ENCODE measurements at places on chromosomes 3 and 15.

DNA sequence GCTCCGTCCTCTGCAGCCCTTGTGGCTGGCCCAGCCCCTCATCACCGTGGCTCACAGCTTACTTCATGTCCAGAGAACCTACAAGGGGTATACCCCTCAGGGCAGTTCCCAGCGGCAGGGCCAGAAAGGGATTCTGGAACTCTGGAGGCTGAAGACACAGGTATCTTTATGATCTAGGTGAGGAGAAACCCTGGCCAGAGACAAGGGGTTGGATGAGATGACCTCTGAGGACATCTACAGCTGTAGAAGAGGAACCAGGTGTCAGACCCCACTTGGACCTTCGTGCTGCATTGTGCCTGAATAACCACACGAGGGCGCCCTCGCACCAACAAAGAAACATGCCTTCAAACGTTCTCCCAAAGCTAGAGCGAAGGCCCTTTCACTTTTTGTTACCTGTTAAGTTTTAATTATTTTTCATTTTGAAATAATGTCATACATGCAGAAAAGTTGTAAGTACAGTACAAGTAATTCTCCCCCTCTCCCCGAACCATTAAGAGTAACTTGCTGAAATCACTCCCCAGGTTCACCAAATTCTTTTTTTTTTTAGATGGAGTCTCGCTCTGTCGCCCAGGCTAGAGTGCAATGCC, 118.7 kb upstream of the SMAD3 start:
- peak; percentile 56 for DNase-seq

DNA sequence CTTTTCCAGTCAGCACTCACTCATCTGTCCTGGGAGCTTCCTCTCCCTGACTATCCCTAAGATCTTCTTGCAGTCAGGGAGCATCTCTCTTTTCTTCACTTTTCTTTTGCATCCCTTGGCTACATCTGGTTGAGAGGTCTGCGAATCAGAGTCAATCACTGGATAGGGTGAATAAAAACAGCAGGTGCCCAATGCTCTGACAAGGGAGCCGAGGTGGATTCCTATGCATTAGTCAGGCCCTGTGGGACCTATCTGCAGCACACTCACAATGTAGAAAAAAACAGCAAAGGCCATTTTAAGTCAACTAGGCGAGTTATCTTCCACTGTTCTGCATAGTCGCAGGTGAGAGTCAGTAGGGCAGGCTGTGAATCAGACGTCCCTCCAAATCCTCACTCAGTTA, 35.5 kb downstream of the DZIP1L start:
- DNase-seq: no peak

DNA sequence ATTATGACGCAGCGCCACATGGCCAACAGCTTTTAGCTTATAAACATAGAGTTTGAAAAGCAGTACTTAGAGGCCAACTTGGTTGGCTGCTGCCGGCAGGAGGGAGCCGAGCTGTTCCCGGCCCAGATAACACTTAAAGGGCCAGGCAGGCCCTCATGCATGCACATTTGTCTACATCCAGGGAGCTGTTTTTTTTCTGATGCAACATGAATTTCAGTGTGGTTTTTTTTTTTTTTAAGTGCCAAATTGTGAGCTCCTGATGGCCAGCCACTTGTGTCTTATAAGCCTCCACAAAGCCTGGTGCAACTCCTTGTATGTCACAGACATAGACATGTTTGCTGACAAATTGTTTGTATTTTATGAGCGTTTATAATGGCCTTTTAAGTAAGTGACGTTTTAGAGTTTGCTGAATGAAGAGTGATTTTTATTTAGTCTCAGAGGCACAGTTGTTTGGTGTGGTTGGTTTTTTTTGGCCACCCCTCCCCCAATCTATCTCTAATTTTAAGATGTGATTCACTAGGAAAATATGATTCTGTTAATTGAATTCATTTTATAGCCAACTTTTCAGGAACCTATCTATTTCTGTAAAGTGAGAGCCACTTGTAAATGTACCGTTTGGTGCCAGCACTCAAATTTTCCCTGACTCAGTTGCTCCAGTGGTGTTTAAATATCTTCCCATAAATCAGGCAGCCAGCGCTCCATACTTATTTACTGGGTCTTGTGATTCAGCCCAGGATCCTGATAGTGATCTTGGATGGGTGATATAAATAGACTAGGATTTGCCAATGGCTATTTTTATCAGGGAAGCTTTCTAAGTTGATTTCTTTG, 134.3 kb downstream of the VGLL4 start:
- no peak for DNase-seq

GRCh38 chr15:94703596-94703995, 472.2 kb downstream of the MCTP2 start:
- DNase-seq: no peak

DNA sequence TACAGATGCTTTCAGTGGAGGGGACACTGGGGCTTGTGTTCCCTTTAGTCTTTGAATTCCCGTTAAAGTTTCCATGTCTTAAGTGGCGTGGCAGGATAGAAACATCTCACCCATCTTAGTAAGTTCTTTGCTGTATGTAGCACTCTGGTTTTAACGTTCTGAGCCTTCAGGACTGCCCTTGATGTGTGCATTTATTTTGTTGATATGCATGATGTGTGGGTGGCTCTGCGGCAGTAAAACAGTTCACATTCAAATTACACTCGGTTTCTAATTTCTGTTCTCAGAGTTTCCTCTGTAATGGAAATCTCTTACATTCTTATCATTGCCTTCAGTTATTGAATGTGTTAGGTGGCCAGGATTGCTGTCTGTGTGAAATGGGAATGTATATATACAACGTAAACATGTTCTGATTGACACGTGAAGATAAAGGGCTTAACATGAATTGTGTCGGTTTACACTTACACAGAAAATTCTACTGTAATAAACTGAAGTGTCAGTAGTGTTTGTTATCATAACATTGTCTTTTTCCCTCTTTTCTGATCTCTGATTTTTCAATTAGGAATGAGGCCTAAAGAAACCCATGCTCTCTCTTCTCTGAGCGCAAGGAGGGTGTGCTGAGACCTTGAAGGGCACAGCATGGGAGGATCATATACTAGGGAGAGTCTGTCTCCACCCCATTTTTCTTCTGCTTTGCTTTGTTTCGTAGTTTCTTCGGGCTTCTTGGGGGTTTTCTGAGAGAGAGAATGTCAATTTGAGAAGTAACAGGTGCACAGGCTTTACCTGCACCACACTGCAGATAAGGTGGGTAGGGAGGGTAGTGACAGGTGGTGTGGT, 51.5 kb downstream of the IGF1R start:
- DNase-seq: no peak

DNA sequence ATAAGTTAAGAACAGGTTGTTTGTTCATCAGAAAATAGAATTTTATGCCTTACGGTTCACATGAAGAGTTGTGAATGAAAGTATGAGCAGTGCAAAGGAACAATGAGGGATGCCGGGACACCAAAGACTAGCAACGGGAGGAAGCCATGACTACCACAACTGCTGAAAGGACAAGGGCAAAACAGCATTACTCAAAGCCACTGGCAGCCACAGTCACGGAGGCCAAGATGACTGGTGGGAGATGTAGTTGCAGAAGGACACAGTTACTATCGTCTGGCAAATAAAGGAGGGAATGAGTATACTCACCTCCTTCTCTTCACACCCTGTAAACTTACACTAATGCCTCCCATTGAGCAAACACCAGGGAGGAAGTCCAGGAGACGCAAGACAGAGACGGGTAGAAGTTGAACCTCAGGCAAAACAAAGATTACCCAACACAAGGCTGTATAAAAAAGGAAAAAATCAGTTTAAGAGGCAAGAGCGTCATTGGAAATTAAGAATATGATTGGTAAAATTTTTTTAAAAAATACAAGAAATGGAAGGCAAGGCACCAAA, 675.5 kb downstream of the FHIT start:
- no peak for DNase-seq

- peak; percentile 61 for DNase-seq
Measured at GRCh38 chr3:10164546-10165393, at the start of gene IRAK2. Gene IRAK2, plus strand, starts transcription at chr3:10164919. Its CDS starts 36 bp downstream, at chr3:10164955.

DNA sequence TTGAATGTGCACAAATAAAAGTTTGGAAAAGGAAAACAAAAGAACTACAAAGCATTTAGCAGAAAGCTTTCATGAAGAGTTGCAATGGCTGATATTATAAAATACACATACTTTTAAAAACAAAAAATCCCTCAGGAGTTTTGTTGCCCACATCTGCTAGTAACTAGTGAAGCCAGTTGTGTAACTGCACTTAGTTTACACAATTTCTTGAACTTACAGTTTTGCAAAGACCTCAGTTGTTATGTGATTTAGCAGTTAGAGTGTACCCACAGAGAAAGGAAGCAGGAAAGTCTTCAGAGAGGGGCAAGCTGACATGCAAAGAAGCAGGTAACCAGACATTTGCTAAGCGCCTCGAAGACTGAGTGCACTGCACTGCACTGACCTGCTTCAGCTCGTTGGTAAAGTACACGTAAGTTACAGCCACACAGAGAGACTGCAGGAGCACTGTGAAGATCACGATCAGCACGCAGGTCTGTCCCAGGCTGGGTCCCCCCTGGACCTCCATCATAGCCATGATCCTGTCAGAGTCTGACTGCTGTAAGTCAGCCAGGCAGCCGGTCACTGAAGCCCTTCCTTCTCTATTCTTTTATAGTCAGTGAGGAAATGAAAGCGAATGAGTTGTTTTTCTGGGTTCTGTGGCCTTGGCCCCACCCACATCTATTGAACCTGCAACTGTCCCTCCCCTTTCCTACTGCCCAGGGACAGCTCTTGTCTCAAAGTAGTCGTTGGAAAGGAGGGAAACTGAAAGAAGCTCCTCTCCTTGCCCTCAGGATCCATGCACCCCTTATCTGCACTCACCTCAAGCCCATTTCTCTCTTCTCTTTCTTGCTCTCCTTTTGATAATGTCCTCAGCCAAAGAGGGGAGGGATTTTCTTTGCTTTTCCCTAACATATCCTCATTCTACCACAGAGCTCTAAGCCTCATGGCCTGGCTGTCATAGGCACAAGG, at the start of gene TNFSF10:
TNFSF10 (minus strand) TSS at position 560 of the 948 bp plus-strand sequence; CDS start at position 514, 46 bp downstream.
- peak; percentile 45 for DNase-seq
